ENCODE measurements at places on chromosomes 5 and 9.

DNA sequence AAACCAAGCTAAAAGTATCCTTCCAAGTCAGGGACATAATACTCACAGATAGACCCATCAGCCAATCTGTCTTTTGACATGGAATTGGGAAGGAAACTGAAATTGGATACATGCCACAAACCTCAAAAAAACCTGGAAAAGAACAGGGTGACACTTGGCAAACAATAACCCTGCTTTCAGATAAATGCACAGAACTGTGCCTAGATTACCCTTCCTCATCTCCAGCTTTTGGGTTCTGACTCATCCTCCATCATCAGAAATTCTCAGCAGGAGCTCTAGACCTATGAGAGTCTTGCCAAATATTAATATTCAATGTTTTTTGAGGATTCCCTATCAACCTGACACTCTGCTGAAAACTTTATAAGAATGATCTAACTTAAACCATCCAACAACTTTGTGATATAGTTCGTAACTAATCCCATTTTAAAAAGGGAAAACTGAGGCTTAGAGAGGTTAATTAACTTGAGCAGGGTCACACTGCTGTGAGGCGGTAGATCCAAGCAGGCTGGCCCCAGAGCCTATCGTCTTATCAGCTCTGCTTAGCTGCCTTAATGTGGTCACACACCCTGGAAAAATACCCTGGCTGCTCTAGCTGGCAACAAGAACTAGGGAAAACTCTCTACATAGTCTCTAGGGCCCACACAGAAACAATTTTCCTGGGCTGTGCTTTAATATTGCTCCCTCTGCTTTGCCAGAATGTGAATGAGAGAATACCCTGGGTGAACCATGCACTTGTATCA is 157.0 kb upstream of the TRPC7 start:
- no peak for DNase-seq

DNA sequence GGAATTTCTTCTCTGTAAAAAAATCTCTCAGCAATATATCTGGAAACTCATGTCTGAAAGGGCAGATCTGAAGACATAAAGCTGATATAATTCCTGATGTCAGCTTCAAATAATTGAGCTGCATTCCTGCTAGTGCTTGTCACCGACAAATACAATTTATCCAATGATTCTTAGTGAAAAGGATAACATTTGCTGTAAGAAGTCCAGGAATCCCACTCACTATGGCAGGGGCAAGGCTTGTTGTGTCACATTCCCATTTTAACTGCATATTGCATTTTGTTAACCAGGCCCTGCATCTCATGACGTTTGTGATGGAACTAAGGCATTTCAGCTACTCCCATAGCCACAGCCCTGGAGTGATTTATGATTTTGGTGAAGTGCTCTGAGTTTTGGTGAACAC is 160.1 kb upstream of the DAB2 start:
- no peak for DNase-seq

GRCh38 chr9:133528876-133529241 is 4.1 kb upstream of the MYMK start:
- no peak for DNase-seq

GRCh38 chr9:124621371-124622328 is 114.5 kb upstream of the NR5A1 start:
- DNase-seq: no peak

All from cerebellar nuclear complex (tissue), 1 donor.